ENCODE measurements at places on chromosomes 3 and 15.
A peak's percentile ranks its signal among the peaks of the same experiment; 100 is the strongest.

DNA sequence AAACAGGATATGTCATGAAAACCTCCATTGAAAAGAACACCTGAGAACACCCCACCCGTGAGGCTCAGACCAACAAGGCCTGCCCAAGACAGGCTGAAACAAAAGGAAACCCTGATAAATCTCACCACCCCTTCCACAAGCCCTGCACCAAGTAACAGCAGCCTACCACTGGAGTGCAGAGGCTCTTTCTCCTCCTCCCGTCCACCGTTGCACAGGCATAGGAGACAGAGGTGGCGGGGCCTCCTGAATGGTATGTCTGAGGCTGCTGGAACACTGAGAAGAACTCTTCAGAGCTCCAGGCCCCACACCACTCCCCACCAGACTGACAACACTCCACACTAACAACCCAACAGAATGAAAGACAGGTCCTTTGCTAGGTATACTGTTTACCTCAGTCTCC is 21.4 kb downstream of the CHDH start:
- DNase-seq = no peak

DNA sequence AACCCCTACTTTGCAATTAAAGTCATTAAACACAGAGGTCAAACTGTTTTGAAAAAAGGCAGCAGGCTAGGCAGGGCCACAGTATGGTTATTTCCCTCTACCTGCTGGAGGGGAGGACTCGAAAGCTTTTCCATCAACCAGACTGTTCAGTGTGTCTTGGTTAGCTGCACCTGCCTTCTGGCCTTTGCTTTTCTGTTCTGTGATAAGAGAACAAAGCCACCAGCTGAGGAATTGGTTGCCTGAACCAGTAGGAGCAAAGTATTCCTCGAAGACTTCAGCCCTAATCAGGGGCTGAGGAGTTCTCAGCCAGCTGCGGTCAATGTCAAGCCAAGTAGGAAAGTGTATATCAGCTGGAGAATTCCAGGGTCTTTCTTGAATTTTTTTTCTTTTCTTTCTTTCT is 132.5 kb downstream of the SOX2 start:
- no peak for DNase-seq

- peak; percentile 36 for DNase-seq
Measured at GRCh38 chr3:150384296-150385212, 23.5 kb upstream of the TSC22D2 start.

DNA sequence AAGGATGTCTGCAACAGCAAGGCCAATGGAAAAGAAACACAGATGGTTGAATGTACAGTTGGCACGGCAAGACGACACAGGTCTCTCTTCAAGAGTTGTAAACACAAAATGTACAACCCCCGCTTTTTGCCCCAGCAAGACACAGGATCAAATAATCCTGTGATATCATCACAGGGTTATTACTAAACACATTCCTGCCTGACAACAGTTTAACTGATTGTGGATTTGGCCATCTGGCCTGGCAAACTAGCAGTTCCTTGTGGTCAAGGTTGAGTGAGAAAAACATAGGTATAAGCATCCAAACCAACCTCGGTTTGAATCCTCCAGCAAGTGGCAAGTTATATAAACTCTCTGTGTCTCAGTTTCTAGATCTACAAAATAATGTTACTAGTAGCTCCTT is 23.4 kb downstream of the PARP16 start:
- no peak for DNase-seq

- peak; percentile 73 for DNase-seq
Measured at GRCh38 chr3:30443756-30444673, 162.4 kb upstream of the TGFBR2 start.

DNA sequence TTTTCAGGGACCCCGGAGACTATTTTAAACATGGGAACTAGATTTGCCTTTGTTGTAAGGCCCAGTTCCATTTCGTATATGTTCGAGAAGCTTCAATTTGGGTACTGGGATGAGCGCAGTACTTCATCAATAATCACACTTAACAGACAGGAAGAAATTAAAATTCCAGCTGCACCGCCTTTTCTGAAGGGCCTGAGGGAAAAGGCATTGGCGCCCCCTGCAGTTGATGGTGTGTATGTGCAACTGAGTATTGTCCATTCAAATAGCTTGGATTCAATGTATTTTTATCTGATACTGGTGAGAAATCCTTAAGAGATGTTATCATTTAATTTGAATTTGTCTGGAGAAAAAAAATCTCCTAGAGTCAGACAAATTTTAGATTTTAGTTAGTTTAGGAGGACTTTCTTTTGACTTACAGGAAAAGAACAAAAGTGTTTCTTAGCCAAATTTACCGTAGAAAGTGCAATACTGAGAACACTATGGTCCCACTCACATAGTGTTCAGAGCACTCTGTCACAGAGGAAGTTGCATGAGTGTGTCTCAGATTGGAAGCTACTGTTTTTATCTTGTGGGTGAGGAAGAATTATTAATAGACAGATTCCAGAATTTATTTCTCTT is 5.4 kb upstream of the ALDH1A2 start:
- peak; percentile 63 for DNase-seq

GRCh38 chr15:75648156-75649000 is 666 bp downstream of the SNX33 start:
- DNase-seq = peak; percentile 56

- peak; percentile 21 for DNase-seq
Measured at GRCh38 chr3:44825264-44825925, 36.3 kb upstream of the TMEM42 start.

DNA sequence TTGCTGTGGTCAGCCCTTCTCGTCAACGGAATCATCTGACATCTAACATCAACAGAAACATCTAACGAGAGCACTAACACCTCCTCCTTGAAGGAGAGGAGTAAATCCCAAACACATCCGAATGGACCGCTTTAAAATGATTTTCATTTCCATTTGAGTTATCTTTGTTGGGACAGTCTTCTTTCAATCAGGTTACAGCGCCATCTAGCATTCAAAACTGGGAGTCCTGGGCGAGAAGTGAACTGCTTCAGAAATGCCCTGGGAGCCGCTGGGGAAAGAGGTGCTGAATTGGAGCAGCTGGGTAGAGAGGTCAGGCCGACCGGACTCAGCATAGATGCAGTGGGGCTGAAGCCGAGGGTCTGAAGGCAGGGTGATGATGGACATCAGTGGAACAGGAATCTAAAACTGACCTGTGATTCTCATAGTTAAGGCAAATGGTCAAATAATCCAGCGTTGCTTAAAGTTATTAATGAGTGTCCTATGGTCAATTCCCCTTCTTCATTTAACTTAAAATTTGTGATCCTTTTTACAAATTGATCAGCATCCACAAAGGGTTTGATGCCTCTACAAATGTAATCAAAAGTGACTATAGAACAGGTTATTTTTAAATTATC is 170.0 kb upstream of the NDN start:
- DNase-seq = peak; percentile 20
